ENCODE measurements at places on chromosomes 6 and 20. TPM values are rescaled to one million over a fixed set of nuclear protein-coding genes. Genes with fewer than 3 reads are reported as not detected.
A peak's percentile ranks its signal among the peaks of the same experiment; 100 is the strongest.

The PRKN gene
- not detected for total RNA-seq

The RSPH4A gene
- total RNA-seq = not detected

The LY6G5B gene
- total RNA-seq = 0.36 TPM

DNA sequence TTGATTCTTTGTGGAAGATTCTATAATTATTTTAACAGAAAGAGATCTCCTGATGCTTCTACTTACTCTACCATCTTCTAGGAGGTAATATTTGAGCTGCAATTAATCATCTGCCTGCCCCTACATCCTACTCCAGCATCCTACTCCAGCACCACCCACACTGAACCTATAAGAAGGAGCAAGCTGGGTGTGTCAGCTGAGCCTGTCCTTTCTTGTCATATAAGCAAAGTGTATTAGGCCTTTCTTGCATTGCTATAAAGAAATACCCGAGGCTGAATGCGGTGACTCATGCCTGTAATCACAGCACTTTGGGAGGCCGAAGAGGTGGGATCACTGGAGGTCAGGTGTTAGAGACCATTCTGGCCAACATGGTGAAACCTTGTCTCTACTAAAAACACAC is 84.2 kb upstream of the ARG1 start:
- peak; percentile 12 for DNase-seq

DNA sequence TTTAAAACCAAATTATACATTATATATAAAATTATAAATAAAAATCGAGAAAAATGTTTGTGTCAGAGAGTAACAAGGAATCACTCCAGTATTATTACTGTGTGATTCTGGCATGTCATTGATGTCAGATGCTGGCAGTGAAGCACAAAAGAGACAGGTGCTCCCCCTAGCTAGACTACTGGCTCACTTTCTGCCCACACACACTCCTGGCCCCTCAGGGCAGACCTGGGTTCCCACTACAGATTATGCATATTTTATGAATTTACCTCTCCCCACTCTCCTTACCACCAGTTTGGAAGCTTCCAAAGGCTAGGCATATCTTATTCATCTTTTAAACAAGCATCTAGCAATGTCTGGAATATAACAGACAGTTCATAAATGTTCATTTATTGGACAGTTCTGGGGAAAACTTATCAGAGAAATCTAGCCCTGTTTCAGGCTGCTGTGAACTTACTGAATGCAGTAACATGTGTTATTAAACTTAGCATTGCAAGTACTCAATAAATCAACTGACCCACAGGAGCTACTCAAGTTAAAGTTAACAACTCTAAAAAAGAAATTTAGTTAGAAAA is 12.8 kb downstream of the SNX3 start:
- no peak for DNase-seq

DNA sequence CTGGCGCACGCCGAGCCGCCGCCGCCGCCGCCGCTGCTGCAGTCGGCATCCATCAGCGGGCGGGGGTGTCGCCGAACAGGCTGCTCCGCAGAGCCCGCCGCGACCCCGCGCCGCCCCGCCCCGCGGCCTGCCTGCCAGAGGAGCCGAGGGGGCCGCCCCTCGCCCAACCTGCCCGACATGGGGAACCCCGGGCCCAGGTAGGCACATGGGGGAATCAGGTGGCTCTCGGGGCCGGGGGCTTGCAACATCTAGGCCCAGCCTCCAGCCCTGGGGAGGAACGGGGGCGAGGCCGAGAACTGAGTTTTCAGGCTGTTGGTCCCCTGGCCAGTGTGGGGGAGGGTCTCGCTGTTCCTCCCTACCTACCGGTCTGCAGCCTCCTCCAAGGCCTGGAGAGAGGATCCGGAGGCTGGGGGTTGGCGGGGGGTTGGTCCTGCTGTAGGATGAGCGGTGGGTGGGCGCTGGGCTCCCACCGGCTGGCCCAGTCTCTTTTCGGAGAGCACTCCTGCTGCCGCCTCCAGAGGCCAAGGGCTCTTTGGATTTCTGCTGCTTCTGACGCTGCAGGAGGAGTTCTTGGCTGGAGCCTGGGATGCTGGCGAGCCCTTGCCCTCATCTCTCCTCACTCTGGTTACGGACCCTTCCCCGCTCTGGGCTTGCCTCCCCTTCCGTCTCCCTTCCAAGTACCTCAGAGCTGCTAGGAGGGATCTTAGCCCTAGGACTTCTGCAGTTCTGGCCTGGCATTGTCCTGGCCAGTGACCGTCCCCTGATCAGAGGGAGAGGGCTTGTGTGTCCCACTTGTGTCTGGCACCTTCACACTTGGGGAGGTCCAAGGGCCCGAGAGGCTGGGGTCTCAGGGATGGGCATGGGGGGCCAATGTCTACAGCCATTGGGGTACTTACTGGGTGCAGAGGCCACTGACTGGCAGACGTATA is at the start of gene EPB41L1:
TSS of gene EPB41L1 (plus strand) at position 41 of the 929 bp plus-strand sequence. CDS start 19,038 bp downstream, outside the sequence.
- DNase-seq = no peak

DNA sequence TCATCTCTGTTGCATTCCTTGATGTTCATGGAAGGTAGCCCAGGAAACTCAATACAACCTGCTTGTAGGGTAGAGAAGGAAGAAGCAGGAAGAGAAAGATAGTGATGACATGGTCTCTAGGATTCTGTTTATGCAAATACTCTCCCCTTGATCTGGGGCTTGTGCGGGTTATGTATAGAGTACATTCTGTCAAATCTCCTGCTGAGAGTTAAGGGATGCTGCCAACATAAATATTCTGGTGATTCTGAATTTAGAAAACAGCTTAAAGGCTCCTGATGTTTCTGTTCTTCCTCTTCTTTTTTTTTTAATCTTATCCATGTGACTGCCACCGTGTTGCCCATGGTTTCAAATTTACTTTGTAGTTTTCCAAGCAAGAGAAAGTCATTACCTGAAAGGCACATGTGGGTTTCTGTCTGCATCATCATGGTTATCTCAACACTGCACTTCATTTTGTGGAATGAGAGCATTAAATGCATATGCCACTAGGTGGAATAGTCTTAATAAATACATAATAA is 150.6 kb downstream of the RPS12 start:
- no peak for DNase-seq

- DNase-seq = peak; percentile 63
These were observed 91.9 kb downstream of the MYLK4 start for GRCh38 chr6:2658788-2659187.

GRCh38 chr6:111843347-111844147 is 29.7 kb downstream of the FYN start:
- peak; percentile 64 for DNase-seq

- DNase-seq = no peak
These were observed 173.3 kb downstream of the RFX6 start for GRCh38 chr6:117050301-117050700.

GRCh38 chr6:168319279-168320111 is at the start of gene DACT2:
DACT2 (minus strand) TSS chr6:168319777; CDS start chr6:168319633, 144 bp downstream.
- no peak for DNase-seq

DNA sequence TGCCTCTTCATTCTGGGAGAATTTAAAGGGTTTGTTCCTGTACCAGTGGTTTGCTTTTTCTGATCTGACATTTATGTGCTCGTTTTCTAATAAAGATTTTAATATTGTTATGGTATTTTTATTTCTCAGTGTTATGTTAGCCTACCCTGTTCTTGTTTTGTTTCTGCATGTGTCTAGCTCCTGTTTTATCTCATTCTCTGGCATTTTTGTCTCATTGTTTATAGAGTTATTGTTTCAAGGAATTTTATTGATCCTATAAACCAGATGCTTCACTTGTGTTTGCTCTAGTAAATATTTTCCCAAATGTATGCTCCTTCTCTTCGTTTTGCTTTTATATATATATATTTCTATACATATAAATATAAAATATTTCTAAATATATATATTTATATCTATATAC is 152.8 kb downstream of the PLCB1 start:
- DNase-seq = no peak

GRCh38 chr20:33553516-33553915 is 63.6 kb downstream of the CBFA2T2 start:
- DNase-seq = no peak

Data from RPMI7951 (cell line).